T-helper 17 cell (primary cell): ENCODE measurements at places on chromosomes 7 and 10.
A peak's percentile ranks its signal among the peaks of the same experiment; 100 is the strongest.

DNA sequence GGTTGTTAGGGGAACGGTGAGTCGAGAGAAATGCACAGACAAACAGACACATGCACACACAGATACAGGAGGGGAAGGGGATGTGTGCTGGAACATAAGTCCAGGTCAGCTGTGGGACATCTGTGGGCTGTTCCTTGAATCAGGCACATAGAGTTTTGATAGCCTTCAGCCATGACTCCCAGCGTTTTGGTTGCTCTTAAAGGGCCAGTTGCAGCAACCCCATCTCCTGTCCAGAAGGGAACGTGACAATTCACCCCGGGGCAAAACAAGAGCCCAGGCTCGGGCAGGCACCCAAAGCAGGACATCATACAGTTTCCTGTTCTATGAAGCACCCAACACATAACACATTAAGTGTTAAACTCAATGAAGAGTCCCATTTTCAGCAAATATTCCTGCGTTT, 9.6 kb downstream of the INSYN2A start:
- DNase-seq: no peak

DNA sequence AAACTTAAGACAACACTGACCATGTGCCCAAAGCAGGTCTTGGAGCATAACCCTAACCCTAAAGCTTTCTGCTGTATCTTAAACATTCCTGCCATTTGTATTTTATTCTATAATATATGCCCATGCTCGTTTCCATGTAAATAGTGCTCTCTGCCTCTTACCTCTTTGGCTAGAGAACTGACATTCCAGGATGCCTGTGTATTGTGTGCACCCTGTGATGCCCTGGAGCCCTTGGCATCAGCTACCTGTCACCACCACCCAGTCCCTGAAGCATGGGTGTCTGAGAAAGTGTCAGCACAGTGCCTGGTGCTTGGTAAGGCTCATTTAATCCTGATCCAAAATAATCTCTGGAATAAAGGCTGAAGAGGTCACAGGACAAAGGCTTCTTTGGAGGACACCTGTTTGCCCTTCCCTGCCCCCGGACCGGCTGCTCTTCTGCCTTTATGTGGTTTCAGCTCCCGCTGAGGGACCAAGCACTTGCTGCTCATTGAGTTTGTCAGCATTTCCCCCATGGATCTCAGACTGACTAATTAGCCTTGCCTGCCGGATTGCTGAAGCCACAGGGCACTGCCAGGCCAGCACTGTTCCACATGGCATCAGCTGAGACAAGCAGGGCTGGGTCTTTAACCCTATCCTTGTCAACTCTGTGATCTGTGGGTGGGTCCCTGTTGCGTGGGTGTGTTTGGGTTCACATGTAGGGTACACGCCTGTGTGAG, 139.1 kb upstream of the SORCS3 start:
- DNase-seq: no peak

DNA sequence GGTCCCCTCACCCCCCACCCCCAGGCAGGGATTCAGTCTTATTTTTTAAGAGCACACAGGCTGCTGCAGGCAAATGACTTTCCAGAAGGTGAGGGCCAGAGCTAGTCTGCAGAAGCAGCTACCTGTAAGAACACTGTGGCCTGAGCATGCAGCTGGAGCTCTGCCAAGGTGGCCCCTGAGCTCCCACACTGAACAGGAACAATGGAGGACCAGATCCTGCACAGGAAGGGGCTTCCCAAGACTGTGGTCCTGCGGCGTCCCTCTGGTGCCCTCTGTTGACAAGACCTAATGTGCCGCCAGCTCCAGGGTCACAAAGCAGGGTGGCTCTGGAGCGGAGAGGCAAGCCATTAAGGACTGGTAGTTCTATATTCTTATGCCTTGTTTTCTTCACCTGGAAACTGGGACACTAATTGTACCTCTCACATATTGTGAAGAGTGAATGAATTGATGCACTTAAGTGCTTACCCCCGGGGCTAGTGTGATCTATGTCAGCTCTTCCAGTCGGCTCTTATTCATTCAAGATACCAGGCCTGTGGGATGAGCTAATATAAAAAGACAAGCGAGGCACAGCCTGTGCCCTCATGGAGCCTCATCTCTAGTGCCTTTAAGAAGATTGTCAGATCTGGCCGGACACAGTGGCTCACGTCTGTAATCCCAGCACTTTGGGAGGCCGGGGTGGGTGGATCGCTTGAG, 8.0 kb upstream of the BEND7 start:
- DNase-seq: no peak

- DNase-seq: no peak
Measured at GRCh38 chr10:108052981-108053380, 888.5 kb upstream of the SORCS1 start.

- DNase-seq: no peak
Measured at GRCh38 chr10:132974886-132975830, 32.8 kb upstream of the CFAP46 start.

DNA sequence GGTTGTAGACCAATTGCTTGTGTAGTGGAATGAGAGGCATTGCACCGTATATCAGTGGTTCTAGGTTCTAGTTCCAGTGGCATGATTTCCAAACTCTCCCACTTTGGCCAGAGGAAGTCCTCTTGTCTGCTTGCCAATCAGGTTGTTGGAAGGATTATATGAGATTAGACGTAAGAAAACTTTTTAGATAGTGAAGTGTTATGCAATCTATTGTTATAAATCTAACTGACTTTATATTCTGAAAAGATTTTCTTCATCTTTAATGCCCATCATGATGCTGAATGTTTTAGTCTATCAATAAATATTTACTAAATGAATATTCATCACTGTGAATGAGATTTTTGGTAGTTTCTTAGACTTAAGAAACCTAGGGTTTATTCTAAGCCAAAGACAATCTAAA, 152.6 kb downstream of the TFPI2 start:
- no peak for DNase-seq

- DNase-seq: no peak
Measured at GRCh38 chr7:2644562-2645273, 12.9 kb downstream of the TTYH3 start.

- DNase-seq: no peak
Measured at GRCh38 chr10:69963178-69963834, 89.3 kb upstream of the MACROH2A2 start.

GRCh38 chr10:131935260-131935659, 34.5 kb downstream of the PPP2R2D start:
- DNase-seq: no peak

- DNase-seq: no peak
Measured at GRCh38 chr10:30384701-30385201, 35.7 kb upstream of the MTPAP start.

- no peak for DNase-seq
Measured at GRCh38 chr10:178208-178607, 43.0 kb downstream of the ZMYND11 start.

- no peak for DNase-seq
Measured at GRCh38 chr10:14244801-14245211, 85.9 kb downstream of the FRMD4A start.

DNA sequence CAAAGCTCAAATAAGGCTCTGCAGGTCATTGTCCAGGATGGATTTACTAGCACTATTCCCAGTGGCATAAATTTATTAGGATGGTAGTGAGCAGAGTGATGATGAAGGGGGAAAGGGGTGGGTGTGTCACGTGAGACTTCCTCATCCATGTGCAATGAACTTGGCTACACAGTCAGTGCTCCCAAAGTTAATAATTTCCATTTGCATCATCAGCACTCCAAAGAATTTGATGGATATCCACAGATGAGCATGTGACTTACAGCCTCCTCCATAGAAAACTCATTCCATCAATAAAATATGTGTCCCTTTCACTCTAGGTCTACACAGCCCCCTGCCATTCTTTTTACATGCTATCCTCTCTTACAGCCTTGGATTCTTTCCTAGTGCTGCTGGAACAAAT, 142.6 kb upstream of the PLPP4 start:
- no peak for DNase-seq

GRCh38 chr10:19332304-19332703, 283.7 kb downstream of the MALRD1 start:
- no peak for DNase-seq

- peak; percentile 8 for DNase-seq
Measured at GRCh38 chr10:130300608-130301020, 164.4 kb downstream of the GLRX3 start.

DNA sequence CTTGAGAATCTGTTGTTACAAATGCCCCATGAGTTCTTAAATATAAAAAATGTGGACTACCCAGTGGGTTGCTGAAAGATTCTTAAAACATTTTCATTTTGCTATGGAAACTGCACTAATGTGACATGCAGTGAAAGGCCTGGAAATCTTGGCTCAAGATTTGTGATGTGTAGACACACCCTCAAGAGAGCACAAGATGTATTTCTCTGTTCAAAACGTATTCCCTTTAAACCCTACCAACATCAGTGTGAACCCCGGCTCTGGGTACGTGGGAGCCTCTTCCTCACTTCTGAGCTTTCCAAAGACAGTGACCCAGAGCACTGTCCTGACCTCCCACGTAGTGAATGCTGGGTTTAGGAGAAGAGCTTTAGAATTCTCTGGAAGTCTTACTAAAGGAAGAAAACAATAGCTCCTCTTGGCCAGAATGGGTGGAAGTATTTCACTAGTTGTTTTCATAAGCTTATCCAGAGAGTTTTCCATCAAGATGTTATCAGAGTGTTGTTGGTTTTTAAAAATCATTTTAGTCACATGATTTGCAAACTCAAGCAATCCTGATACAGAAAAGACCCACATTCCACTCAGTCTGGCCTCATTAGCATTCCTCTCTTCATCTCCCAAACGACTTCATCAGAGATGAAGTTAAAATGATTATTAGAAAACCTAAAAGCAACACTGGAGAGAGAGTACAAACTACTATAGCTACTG, 81.5 kb upstream of the AFAP1L2 start:
- no peak for DNase-seq

DNA sequence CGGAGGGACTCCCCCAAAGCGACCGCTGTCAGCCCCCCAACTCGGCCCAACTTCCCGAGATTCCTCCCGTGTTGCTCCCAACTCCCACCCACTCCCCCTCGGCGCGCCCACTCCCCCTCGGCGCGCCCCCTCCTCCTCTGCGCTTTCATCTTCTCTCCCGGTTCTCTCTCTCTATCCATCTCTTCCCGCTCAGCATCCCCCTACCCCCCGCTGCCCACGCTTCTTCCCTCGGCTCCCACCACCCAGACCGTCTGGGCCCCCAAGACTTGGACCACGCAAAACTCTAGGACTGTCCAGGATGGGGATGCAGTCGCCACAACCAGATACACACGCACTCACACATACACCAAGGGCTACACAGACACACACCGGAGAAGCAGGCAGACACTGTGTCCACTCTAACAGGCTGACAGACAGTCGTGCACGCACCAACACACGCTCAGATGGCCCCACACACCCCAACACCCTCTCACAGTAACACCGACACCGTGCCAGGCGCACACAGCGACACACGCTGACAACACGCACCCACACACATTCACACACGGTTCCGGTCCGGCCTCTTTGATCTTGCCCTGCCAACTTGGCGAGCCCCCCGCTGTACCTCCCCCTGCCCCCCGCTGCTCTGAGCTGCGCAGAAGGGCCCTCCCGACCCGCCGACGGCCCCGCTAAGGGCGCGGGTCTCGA, 1.1 kb downstream of the GRID1 start:
- DNase-seq: no peak

GRCh38 chr7:519484-520390, at the start of gene PDGFA:
PDGFA (minus strand) TSS chr7:519846; CDS start chr7:519001, 845 bp downstream.
- DNase-seq: no peak

DNA sequence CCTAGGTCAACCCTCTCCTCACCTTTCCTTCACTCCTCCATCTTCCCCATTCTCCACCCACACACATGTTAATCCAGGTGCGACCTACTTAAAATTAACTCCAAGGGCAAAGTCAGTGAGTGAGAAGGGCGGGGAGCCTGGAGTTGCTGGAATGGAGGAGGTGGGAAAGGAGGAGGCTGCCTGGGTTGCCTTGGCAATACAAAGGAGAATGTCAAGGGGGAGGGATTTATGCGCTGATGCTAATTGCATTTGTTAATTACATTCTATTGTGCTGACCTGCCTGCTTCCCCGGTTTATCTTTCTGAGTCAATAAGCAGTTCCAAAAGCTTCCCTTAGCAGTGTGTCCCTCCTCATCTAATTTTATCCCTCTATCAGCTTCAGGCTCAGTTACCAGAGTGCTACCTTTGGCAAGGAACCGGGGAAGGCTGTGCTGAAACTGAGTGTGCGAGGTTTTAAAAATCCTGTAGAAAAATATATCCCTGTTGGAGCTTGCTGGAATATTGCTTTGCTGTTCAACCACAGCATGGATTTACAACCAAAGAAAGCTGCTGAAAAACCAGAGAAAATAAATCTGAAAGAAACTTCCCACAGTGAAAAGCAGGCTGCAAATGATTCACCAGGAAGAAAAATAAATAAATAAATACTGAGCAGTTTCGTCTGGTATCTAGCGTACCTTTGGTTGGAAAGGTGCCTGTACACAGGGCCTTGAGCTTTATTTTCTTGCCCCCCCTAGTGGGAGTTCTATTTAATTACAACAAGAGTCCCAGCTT, 113.2 kb upstream of the DGKB start:
- no peak for DNase-seq

DNA sequence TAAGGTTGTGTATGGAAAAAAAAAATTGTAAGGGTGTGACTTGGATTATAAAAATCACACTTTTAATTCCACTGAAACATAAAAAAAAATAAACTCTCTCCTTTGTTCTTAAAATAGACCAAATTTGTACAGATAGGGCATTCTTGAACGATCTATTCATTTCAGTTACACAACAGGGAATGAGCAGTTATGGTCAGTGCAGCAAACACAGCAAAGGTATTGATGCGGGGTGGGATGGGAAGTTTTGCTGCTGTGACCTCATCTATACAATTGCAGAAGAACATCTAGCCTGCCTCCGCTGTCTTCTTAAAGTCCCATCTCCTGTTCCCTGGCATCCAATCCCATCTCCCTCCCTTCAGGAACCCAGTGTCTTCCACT, 580.2 kb downstream of the SUGCT start:
- DNase-seq: no peak

- no peak for DNase-seq
Measured at GRCh38 chr10:21326594-21327288, 198.7 kb downstream of the SKIDA1 start.

DNA sequence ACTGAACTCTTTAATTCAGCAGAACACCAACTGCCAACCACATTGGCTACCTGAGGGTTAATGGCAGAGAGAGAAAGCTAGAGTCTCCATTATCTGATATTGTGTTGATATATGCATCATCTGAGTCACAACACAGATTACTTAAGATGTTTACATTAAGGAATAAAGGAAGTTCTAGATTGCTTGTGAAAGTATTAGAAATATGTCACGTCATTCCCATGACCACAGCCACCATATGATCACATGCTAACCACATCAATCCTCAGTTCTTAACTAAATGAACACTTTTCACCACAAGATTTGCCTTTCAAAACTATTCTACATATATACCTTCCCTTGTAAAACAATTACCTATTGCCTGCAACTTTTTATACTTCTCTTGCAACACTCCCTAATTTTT, 337.9 kb downstream of the FGFR2 start:
- no peak for DNase-seq

DNA sequence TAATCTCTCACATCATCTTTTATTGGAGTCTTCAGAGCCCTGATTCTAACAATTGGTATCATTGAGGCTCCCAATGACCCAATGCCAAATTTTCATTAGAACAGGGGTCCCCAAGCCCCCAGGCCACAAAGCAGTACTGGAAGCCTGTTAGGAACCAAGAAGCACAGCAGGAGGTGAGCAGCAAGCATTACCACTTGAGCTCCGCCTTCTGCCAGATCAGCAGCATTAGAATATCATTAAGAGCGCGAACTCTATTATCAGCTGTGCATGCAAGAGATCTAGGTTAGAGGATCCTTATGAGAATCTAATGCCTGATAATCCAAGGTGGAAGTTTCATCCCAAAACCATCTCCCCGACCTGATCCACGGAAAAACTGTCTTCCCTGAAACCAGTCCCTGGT, 23.1 kb downstream of the KIF5B start:
- DNase-seq: no peak

GRCh38 chr7:111074071-111074747, 16.7 kb upstream of the LRRN3 start:
- DNase-seq: no peak
